ENCODE measurements at places on chromosomes 1 and 21.

DNA sequence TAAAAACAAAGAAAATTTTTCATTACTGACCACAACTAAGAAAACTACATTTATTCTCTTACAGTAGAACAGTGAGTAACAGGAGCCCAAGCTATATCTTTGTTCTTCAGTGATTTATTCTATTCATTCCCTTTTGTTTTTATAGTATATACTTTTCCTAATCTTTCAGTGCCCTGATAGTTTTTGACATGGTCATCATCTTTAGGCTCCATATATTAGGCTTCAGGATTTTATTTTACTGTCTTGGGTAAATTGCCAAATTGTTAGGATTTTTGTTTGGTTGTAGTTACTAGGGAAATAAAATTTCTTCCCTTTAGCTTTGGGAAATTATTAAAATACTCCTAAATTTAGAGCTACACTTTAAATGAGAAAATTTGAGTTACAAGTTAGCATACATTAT is 10.3 kb downstream of the FBXO28 start:
- DNase-seq, result no peak

- DNase-seq, result no peak
Observed at GRCh38 chr1:93842750-93843500, 36.1 kb downstream of the DNTTIP2 start.

GRCh38 chr1:159898527-159898926 is 1.4 kb downstream of the CFAP45 start:
- DNase-seq, result no peak

DNA sequence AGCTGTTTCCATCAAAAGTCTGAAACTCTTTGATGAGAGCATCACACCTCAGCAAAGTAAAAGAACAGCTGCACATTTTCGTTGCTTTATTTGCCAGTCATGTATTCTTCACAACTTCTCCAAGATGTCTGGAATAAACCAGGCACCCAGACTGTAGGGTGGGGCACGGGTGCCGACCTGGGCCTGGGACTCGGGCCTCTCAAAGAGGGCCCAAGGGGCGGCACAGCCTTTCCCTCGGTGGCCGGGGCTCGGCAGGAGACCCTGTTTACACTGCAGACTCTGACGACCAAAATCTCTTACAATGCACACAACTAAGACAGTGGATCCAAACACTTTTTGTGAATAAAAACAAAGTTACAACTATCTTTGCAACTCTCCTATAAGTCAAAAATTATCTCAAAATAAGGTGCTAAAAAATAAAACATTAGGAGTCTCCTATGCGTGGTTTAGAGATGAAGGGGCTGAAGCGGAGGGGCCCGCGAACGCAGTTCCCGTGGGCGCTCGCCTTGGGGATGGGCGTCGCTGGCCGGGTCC is 696 bp downstream of the LSS start:
- DNase-seq, result no peak

GRCh38 chr1:66930823-66931174 is 6.0 kb downstream of the MIER1 start:
- no peak for DNase-seq
